ENCODE measurements at places on chromosomes 6 and 20. TPM values are rescaled to one million over a fixed set of nuclear protein-coding genes. Genes with fewer than 3 reads are reported as not detected.

GRCh38 chr6:36491378-36491965, 48.7 kb downstream of the KCTD20 start:
- DNase-seq, result no peak

GRCh38 chr20:43914311-43915210, at the start of gene TOX2:
TOX2 (plus strand) TSS chr20:43914852; CDS start chr20:43914892, 40 bp downstream.
- DNase-seq, result no peak

DNA sequence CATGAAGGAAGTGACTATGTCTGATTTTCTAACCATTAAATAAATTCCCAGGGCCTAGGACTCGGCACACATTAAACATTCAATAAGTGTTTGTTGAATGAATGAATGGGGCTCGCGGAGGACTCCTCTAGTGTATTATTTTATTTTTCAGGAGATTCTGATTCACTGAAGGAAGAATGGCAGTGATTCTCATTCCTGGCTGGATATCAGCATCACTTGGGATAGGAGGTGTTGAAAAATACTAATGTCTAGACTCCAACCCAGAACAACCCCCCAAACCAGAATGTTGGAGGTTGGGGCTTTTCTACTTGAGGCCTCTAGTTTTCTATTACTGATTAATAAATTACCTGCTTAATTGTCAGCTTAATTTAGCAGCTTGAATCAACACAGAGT, 195.4 kb downstream of the BTBD3 start:
- no peak for DNase-seq

DNA sequence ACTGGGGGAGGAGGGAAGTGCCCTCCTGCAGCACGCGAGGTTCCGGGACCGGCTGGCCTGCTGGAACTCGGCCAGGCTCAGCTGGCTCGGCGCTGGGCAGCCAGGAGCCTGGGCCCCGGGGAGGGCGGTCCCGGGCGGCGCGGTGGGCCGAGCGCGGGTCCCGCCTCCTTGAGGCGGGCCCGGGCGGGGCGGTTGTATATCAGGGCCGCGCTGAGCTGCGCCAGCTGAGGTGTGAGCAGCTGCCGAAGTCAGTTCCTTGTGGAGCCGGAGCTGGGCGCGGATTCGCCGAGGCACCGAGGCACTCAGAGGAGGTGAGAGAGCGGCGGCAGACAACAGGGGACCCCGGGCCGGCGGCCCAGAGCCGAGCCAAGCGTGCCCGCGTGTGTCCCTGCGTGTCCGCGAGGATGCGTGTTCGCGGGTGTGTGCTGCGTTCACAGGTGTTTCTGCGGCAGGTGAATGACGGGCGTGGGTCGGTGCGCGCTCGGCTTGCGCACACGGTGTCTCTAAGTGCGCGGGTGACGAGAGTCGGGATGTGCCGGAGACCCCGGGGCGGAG, at the start of gene CDKN1A:
Gene CDKN1A (plus strand): TSS at position 227 of the 555 bp plus-strand sequence. CDS start 5,388 bp downstream, outside the sequence.
- peak; percentile 98 for DNase-seq

DNA sequence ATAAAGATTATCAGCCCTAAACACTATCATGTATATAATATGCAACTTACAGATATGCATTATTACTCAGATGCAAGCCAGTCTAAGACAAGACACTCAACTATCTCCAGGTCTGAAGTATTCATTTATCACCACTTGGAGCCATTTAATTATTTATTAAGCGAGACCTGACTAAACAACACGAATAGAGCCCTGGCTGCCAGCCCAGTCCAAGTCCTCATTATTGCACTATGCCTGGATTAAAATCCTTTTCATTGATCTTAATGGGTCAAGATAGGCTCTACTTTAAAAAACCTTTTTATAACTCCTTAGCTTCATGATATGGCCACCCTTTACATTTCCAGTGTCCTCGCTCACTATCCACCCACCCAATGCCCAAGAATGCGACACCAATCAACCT, 183.1 kb upstream of the MARCKS start:
- no peak for DNase-seq

GRCh38 chr20:53902968-53903651, 167.3 kb downstream of the BCAS1 start:
- DNase-seq, result no peak

DNA sequence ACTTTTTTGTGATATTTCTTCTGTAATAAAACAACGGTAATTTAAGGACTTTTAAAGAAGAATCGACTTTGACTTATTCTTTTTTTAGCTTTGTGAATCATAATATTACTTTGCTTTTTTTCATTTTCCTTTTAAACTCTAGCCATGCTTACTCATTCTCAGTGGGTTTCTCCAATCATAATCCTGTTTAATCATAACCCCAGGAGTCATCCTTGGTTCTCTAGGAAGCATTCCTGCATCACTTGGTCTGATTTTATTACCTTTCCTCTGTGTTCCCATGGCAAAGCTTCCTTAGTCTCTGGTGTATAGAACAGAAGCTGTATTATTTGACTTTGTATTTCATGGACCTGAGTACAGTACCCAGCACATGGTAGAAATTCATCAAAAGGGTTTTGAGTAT, 223.5 kb downstream of the CDKAL1 start:
- DNase-seq, result no peak

DNA sequence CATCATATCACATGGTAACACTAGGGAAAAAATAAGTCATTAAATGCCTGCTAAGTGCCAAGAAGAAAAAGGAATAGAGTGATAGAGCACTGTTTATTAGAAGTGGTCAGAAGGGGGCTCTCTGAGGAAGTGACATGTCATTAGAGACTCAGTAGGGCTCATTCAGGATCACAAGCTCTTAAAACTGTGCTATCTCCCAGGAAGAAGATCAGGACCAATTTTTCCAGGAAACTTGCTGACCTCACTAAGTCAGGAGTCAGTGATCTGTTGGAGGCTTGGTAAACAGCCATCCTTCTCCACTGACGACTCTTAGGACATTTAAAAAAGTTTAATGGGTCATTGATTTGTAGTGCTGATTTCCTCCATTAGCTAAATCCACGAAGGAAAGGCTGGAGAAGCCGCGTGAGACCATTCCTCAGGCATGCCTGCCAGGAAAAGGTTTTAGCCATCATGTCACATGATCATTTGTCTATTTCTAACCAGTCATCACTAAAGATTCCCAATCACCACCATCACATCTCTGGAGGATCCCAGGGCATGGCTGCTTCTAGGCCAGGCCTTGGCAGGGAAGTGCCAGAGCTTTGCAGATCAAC, 5.9 kb upstream of the PTPN1 start:
- no peak for DNase-seq

GRCh38 chr6:48983377-48983776, 479.7 kb downstream of the MMUT start:
- DNase-seq, result no peak

GRCh38 chr20:44601236-44601671, 18.9 kb downstream of the PKIG start:
- no peak for DNase-seq

GRCh38 chr6:41967312-41968287, 26.0 kb upstream of the CCND3 start:
- peak; percentile 30 for DNase-seq

DNA sequence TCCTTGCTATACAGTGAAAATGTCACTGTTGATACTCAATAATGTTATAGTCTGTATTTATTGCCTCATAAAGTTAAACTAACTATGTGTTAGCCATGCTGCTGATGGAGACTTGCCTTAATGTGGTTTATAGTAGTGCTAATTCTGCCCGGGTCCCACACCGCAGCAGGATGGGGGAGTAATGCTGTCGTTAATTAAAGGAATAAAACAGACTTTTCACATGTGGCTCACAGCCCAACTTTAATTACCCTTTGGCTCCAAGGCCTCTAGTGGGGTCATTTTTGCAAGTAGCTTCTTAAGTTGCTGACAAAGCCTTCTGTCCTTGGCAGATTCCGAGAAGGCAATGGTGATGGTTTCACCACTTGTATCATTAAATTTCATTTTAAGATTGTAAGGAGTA, 634.3 kb downstream of the TBC1D32 start:
- DNase-seq, result no peak

- no peak for DNase-seq
Measured at GRCh38 chr6:31662124-31662723, 1.6 kb upstream of the C6orf47 start.

DNA sequence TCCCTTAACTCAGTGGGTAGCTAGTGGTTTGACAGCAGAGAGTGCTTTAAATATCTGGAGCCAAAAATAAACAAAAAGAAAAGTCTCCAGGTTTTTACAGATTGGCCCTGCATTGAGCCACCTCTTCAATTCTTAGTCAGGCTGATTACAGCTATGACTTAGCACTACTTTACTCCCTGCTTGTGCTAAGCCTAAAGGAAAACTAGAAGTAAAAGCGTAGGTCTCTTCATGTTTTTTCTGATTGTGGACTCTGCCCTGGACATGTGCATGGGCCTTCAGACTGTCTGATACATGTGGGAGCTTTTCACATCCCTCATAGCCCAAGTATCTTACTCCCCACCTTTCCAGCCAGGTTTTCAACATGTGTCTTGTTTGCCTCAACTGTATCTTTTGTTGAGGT, 33.3 kb downstream of the KPNA5 start:
- DNase-seq, result no peak

GRCh38 chr6:19892260-19892659, 55.1 kb downstream of the ID4 start:
- no peak for DNase-seq

GRCh38 chr20:3550837-3551236, 80.0 kb downstream of the ATRN start:
- no peak for DNase-seq

DNA sequence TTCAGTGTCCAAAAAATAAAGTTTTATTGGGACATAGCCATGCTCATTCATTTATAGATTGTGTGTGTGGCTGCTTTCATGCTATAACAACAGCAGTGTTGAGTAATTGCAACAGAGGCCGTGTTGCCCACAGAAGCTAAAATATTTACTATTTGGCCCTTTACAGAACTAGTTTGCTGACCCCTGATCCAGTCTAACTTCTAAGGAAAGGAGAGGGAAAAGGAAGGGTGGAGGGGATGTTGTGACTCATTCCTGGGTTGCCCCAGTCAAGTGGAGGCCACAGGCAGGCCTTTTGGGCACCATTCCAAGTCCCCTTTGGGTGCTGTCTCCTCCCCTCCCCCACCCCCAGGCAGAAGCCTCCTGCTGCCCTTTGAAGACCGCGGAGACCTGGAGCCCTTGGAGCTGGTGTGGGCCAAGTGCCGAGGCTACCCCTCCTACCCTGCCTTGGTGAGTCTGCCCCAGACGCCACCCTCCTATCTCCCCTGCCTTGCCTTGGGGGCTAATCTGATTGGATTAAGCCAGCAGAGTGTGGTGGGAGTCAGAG, 28.4 kb downstream of the BRPF3 start:
- DNase-seq, result no peak

DNA sequence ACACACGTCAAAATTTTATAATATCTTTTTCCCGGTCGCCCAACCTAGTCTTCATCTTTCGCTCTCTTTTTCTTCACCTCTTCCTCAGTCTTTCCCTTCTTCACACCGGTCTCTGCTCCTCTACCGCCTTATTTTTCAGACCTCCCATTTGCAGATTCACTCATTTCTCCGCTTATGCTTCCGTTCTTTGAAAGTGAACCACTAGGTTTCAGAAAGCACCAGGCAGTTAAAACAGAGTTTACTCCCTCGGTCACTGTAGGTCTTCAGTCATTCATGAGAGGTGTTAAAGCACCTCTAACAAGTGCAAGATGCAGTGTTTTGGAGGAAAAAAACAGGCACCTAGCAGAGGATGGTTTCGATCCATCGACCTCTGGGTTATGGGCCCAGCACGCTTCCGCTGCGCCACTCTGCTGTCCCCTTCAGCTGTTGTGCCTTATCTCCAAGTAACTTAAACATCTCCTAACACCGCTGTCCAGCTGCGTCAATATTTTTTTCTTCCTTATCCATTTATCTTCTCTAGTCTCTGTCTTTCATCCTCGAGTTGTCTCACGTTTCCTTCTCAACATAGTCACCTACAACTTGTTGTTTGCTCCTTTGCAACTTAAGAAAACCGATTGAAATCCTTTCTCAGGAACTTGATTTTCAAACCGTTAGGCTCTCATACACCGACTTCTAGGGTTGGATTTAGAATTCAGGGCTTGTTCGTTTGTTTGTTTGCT, 119.7 kb upstream of the ZNF184 start:
- no peak for DNase-seq

DNA sequence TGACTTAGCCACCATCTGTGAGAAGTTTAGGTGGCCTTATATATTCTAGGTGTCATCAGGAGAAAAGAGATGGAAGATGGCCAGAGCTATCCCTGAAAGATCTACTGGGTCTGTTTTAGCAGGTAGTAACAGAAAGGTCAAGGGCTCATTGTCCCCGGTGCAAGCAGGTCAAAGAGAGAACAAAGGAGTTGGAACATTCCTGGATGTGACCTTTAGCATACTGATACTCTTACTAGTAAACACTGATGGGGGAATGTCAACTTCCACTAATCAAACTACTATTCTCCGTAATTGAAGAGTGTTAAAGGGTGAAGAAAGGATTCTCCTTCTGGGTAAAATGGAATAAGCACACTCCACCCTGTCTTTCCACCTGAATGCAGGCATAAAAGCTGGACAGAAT, 4.0 kb upstream of the MCUR1 start:
- DNase-seq, result no peak

DNA sequence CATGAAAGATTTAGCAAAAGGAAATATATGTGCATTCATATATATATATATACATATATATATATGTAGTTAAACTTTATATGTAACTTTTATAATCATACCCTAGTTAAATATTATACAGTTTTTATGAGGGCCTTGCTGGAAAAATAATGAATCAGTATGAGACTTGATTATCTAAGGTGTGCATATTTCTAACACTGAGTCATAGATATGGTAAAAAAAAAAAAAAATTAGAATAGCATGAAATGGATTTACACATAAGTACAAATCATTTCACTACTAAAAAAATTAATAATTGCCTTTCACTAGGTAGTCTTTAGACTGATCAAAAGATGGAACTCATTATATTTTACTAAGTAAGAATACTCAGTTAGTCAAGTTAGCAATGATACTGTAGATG, 51.3 kb upstream of the DST start:
- DNase-seq, result no peak

GRCh38 chr6:113496166-113496565, 361.0 kb upstream of the MARCKS start:
- DNase-seq, result no peak

DNA sequence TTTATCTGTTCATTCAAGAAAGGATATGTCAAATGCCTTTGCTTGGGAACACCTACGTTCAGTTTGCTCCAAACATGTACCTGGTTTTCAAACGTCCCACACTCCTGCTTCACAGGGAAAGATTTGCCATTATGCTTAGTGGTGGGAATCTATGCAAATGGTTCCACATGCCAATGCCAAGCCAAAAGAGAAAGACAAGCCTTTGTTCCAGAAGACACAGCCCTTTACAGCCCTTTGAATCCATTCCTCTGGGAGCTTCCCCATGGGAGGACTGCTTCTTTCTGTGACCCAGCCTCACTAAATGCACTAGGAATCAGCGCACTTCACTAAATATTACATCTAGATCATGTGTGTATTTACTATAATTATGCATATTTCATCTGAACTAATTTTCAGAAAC, 619.5 kb downstream of the PRKN start:
- no peak for DNase-seq

DNA sequence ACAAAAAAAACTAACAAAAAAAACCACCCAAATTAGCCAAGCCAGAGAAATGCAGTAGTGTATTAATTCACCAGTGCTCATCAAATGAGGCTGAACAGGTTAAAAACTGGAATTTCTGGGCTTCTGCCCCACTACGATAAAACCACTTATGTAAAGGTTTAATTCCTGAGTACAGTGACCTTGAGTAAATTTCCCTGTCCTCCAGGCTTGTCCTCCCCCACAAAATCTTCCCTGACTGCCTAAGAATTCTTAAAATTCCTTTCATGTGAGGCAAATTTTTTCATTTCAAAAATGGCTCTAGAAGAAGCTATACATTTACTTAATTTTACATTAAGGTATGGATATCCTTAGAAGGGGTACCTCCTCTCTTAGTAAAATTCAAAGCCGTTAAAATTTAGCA, 80.1 kb upstream of the ID4 start:
- no peak for DNase-seq

The VARS1 gene
- 62.6 TPM for total RNA-seq

The SPACA1 gene
- not detected for total RNA-seq

The SMOC2 gene
- total RNA-seq, result 46.3 TPM
